ENCODE measurements at places on chromosomes 11 and 22.

DNA sequence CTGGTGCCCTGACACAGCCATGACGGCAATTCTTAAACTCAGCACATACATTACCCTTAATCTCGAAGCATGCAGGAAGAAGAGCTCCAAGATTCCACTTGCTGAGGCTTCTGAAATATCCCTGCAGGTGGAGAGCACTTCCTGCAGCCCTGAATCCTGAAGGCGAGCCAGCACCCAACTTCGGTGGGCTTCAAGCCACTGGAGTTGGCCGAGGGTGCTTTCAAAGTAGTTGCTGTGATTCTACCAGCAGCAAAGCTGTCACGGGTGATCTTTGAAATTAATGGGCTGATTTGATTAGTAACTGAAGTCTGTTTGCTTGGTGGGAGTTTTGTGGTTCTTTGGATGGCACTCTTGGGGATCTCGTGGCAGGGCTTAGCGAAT, 9.0 kb upstream of the FTH1 start:
- DNase-seq, result no peak

DNA sequence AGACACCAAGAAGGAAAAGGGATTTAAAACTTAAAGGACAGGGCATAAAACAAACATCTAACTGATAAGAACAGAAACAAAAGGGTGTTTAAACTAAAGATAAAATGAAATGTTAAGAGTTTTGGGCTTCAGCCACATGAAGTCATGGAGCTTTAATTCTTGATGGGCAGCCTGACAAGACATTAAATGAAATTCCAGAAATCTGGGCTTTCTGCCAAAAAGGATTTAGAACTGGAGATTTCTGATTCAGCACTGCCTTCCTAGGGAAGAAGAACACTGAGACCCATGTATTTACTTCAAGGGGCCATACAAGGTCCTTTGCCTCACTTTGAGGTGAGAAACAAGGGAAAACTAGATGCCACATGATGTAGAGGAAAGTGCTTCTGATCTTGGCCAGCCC, 355.9 kb upstream of the RAG2 start:
- DNase-seq, result no peak

GRCh38 chr11:47376107-47376524, 2.2 kb downstream of the SPI1 start:
- no peak for DNase-seq

- no peak for DNase-seq
Observed at GRCh38 chr11:23013509-23013908, 153.2 kb upstream of the CCDC179 start.

DNA sequence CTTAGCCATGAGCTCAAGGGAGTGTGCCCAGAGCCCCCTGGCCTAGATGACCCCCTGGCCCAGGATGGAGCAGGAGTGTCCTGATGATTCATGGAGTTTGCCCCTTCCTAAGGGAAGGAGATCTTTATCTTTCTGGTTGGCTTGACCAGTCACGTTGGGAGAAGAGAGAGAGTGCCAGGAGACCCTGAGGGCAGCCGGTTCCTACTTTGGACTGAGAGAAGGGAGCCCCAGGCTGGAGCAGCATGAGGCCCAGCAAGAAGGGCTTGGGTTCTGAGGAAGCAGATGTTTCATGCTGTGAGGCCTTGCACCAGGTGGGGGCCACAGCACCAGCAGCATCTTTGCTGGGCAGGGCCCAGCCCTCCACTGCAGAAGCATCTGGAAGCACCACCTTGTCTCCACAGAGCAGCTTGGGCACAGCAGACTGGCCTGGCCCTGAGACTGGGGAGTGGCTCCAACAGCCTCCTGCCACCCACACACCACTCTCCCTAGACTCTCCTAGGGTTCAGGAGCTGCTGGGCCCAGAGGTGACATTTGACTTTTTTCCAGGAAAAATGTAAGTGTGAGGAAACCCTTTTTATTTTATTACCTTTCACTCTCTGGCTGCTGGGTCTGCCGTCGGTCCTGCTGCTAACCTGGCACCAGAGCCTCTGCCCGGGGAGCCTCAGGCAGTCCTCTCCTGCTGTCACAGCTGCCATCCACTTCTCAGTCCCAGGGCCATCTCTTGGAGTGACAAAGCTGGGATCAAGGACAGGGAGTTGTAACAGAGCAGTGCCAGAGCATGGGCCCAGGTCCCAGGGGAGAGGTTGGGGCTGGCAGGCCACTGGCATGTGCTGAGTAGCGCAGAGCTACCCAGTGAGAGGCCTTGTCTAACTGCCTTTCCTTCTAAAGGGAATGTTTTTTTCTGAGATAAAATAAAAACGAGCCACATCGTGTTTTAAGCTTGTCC, 14.3 kb downstream of the ADORA2A start:
- no peak for DNase-seq

DNA sequence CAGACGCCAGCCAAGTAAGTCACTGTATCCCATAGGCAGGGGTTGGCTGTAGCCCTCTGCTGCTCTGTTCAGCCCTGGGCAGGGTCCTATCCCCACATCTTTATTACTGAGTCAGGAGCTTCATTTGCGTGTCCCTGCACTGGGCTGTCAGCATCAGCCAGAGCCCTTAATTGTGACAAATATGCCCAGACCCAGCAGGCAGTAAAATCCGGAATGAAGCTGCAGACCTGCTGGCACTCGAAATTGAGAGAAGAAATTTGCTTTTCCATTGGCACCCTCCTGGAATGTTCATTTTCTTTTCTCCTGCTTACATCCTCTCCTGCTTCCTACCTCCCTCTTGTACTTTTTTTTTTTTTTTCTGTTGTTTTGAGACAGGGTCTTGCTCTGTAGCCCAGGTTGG, 43.8 kb downstream of the CEP164 start:
- DNase-seq, result no peak

DNA sequence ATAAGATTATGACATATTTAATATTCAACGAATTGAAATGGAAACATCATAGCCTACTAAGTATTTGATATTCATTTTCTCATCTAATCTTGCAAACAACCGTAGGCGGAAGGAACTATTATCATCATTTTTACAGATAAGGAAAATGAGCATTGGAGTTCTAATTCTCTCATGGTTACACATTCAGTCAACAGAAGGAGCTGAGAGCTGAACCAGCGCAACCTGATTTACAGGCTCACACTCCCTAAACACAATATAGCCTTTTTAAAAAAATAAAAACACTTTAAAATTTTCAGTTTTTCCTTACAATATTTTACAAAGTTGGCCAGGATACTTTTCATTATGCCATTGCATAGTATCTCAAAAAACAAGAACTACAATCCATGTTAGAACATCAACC, 74.8 kb downstream of the APOL5 start:
- no peak for DNase-seq

All from stimulated activated CD8-positive, alpha-beta memory T cell treated with anti-CD3 and anti-CD28 coated beads, Interleukin-7, amount 100 ng/mL, for 1 hour (primary cell).